ENCODE measurements at places on chromosomes 12 and 14.

GRCh38 chr12:116338064-116338846, 60.8 kb upstream of the MED13L start:
- no peak for DNase-seq

GRCh38 chr12:70798016-70798783, 122.3 kb downstream of the PTPRR start:
- no peak for DNase-seq

GRCh38 chr12:124294780-124295341, at the start of gene RFLNA:
Gene RFLNA, plus strand, starts transcription at chr12:124295093. Its CDS starts 337 bp downstream, at chr12:124295430.
- DNase-seq: no peak

- DNase-seq: no peak
These were observed 109.3 kb downstream of the NTN4 start for GRCh38 chr12:95681210-95681765.

- no peak for DNase-seq
These were observed 36.9 kb upstream of the PRMT8 start for GRCh38 chr12:3453990-3454680.

- peak; percentile 34 for DNase-seq
These were observed 491 bp downstream of the WDR20 start for GRCh38 chr14:102140027-102140749.

DNA sequence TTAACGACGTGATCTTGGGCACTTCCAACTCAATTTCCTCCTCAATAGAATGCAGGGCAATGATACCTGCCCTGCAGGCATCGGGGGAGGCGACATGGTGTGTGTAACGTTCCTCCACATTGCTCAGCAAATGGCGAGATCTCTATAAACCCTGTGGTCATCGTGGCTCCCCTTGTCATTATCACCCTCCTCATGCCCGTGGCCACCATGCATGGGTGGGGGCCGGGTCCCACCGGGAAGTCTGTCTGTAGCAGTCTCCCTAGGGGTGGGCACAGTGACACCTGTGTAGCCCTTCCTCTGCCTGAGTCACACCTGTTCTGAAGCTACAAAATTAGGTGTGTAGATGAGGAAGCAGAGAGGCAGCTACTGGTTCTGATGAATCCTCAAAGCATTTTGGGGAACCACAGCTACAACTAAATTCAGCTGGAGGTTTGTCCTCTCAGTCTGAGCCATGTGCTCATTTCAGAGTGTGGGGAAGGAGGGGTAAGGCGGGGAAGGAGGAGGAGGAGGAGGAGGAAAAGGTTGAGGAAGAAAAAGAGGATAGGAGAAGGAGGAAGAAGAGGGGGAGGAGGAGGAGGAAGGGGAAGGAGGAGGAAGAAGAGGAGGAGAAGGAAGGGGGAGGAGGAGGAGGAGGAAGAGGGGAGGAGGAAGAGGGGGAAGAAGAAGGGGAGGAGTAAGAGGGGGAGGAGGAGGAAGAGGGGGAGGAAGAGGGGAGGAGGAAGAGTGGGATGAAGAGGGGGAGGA, 11.0 kb upstream of the CACNA2D4 start:
- DNase-seq: no peak

GRCh38 chr14:96616161-96616721, 114.1 kb downstream of the PAPOLA start:
- no peak for DNase-seq
